HT-29 (cell line): ENCODE measurements at places on chromosomes 11 and 22. TPM values are rescaled to one million over a fixed set of nuclear protein-coding genes. Genes with fewer than 3 reads are reported as not detected.

DNA sequence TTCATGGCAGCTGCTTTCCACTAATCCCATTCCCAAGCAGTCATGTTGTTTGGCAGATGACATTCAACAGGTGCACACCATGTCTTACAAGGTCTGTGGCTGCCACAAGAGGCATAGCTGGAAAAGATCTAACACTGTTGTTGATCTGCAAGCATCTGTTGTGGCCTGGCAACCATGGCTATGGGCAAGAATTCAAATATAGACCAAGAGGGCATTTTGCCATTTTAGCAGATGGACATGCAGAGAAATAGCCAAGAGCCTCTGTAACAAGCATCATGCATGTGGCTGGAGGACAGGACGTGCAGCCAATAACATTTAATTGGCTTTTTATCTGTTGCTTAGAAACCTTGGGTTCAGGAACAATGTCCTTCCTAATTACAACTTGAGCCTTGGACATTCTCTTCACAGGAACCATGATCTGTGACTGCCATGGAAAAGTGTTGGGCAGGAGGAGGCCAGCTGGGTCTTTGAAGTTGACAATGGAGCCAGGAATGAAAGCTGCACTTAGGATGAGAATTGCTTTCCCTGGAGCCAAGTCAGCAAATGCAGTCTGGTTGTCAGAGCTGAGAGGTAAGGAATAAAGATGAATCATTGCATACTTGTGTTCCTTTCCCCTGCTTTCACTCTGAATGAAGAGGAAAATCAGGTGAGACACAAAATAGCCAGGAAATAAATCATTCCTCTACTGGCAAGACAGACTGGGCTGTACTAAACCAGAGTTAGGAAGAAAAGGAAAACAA is 113.6 kb upstream of the ANO5 start:
- no peak for DNase-seq

Gene FAT3
- not detected in 2 replicates for total RNA-seq

DNA sequence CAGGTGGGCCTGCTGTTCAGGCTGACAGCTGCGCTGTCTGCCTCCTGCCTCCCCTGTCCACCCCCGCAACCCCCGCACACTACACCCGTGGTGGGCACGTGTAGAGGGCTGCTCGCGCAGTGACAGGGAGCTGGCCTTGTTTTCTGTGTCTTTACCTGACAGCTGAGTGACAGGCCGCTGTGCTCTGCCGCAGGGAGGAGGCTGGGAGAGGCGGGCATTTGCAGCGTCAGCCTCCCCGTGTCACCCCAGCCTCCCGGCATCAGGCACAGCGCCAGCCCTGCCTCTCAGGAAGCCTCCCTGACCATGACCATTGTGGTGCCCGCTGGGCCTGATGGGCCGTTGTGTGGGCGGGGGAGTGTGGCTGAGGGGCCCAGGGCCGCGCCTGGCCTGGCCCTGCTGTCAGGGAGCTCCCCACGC is 32.0 kb upstream of the RELT start:
- no peak for DNase-seq

DNA sequence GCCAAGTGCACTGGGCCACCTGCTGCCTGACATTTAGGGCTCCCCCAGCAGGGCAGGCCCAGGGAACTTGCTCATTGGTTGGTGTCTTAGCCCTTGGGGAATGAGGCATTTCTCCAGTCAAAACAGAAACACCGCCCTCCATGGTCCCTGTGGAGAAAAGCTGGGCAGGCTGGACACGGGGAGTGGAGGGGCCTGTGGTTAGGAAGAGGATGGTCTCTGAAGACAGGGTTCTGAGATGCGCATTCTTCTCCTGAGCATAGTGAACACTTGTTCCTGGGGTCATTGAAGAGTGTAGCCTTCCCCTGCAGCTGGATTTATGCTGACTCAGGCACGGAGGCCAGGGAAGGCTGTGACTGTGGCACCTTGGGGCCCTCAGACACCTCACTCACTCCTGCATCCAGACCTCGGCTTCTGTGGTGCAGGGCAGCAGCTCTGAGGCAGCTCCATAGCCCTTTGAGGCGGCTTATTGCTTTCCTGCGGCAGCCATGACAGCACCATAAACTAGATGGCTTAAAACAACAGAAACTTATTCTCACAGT is 8.2 kb downstream of the TSPAN18 start:
- no peak for DNase-seq

DNA sequence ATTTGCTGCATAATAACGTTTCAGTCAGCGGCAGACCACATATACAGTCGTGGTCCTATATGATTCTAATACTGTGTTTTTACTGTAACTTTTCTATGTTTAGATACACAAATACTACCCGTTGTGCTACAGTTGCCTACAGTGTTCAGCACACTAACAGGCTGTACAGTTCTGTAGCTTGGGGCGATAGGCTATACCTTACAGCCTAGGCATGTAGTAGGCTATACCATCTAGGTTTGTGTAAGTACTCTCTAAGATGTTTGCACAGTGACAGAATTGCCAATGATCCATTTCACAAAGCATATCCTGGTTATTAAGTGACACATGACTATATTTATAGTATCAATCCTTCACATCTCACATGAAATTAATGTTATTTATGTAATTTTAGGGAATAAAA is 78.2 kb downstream of the YAP1 start:
- no peak for DNase-seq
